Uterus (tissue), 4 donors: ENCODE measurements at places on chromosomes 7 and 10. TPM values are rescaled to one million over a fixed set of nuclear protein-coding genes. Genes with fewer than 3 reads are reported as not detected.
A peak's percentile ranks its signal among the peaks of the same experiment; 100 is the strongest.

DNA sequence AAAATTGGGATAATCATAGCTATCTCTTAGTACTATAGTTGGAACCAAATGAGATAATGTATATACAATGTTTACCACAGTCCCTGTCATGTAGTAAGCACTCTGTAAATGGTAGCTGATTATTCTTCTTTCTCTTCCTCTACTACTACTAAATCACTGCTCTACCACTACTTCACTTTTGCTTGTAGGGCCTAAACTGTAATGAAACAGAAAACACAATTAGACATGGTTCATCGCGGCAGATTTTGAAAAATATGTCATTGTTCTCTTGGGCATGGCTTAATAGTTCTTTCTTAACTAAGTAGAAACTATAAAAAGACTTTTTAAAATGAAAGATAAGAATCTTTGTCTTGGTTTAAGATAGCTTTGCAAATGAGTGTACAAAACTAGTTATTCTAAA lies 34.9 kb downstream of the R3HCC1L start:
- DNase-seq, result no peak

- peak; percentile 8 for DNase-seq
Observed at GRCh38 chr10:124728830-124729661, 15.1 kb downstream of the FAM53B start.

- DNase-seq, result peak; percentile 54
Observed at GRCh38 chr7:30548845-30549244, 44.2 kb upstream of the GGCT start.

DNA sequence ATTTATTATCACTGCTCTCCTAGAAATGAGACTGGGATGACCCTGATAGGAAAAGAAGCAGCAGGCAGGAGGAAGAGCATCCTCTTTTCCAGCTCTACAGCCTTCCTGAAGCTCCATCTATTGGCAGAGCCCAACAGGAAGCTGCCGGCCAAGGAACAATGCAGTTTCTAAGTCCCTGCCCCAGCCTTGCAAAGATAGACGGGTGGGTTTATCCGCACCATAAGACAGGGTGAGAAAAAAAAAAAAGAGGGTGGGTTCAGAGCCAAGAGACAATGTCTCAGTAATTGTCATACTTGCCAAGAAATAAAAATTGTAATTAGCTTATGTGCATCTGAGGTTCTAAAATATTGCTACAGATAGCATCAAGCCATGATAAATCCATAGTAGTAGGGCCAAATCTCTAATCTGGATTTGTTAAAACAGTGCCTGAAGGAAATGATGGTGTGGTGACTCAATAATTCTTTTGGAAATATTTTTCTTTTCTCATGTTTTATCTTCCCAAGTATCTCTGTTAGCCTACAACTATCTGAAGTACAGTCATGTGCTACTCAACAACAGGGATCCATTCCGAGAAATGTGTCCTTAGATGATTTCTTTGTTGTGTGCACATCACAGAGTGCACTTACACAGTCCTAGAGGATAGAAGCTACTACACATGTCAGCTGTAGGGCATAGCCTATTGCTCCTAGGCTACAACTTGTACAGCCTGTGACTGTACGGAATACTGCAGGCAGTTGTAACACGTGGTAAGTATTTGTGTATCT lies 242.9 kb upstream of the CXCL12 start:
- DNase-seq, result no peak

GRCh38 chr7:134757938-134758337 lies 21.5 kb upstream of the CALD1 start:
- no peak for DNase-seq

GRCh38 chr7:32890793-32891042 lies 842 bp downstream of the KBTBD2 start:
- no peak for DNase-seq

DNA sequence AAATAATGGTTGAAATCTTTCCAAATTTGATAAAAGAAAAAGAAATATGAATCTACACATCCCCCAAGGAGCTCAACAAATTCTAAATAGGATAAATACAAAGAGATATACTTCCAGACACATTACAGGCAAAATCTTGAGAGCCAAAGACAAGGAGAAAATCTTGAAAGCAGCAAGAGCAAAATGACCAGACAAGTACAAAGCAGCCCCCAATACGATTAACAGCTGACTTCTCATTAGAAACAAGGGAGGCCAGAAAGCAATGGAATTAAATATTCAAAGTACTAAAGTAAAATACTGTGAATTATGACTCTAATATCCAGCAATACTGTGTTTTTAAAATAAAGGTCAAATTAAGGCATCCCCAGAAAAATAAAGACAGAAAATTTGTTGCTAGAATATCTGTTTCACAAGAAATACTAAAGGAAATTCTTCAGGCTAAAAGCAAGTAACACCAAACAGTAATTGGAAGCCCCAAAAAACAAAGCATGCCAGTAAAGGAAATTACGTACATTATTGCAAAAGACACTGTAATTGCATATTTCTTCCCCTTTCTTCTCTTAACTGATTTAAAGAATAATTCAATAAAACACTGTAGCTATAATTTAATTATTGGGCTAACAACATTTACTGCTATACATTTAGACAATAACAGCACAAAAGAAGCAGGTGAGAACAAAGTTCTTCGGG lies 36.4 kb downstream of the ZNF438 start:
- DNase-seq, result no peak

GRCh38 chr10:7610651-7611389 lies 55.9 kb downstream of the ITIH5 start:
- DNase-seq, result peak; percentile 35

DNA sequence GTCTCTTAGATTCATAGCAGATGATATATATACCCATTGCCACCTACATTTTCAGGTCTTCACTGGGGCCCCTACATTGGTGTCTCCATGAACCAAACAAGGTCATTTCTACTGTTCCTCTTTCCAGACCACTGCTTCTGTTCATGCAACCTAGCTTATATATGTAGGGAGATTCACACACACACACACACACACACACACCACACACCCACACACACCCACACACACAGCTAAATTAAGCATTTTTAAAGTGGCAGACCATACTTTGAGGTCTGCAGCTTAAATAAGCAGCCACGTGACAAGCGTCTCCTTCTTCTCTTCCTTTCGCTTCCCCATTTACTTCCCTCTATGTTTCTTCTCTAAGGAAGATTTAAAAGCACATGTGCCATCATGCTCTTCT lies 70.0 kb upstream of the CC2D2B start:
- no peak for DNase-seq

DNA sequence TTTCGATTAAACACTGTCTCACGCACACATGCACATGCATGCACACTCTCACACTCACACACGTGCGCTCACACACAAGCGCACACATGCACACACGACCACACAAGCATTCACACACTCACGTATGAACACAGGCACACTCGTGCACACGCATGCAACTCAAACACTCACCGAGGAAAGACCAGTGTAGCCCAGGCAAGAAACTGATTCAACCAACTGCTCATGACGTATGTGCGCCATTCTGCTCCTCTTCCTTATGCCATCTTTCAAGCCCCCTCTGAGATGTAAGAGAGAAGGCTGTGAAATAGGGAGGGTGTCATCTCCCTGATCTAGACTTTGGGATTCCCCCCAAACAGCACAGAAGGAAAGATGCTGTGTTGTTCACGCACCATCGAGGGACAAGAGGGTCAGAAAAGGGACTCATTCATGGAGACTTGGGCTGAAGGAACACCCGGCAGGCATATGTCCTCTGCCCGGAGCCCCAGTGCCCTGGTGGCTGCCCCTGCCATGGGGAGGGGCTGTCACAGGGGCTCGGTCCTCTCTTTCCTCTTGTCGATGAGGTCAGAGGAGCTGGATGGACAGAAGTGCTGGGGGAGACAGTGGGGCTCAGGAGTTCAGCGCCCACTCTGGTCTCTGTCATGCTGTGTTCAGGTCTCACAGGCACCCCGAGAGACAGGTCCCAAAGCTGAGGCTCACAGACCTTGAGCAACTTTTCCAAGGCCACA lies 130.1 kb upstream of the SHH start:
- DNase-seq, result no peak

- peak; percentile 56 for DNase-seq
Observed at GRCh38 chr7:37211097-37211880, 237.4 kb downstream of the ELMO1 start.

- DNase-seq, result no peak
Observed at GRCh38 chr7:1445341-1445740, 13.9 kb downstream of the MICALL2 start.

Gene HYCC1
- total RNA-seq, result 89.0 TPM

Gene SLC13A4
- 0.26 TPM for total RNA-seq
